Activated CD4-positive, alpha-beta memory T cell treated with anti-CD3 and anti-CD28 coated beads for 36 hours (primary cell): ENCODE measurements at places on chromosomes 7 and 10.

DNA sequence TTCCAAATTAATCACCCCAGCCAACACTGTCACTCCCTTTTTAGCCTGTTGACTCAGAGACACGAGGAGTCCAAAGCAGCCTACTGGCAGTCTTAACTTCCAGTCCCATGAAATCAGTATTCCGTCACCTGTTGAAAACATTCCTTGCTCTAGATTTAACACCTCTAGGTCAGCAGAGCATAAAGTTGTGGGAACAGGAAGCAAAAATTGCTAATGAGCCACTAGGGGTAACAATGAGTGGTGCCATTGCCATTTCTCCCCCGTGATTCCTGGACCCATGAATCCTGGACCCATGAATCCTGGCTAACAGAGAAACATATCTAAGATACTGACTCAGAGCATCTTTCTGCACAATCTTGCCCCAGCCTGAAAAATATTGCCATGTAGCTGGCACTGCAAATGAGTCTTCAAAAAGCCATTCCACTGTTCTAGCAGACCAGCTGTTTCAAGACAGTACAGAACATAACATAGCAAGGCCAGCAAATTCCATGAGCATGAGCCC lies 252.7 kb upstream of the PTER start:
- DNase-seq: no peak

DNA sequence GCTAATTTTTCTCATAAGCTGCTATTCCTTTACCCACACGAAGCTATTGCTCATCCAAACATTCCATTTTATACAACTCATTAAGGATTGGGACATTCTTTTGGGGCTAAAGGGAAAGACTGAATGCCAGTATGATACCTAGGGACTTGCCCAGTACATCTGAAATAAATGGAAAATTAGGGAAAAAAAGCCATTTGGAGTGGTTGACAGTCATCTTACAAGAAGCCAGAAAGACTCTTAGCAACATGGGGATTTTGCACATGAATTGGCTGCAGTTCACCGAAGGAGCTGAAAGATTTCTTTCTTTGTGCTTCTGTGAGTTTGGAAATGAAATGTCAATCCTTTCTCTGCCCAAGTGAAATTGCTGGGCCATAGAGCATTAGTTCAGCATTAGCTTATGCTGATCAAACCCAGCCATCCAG lies 43.3 kb upstream of the MTURN start:
- DNase-seq: no peak

- DNase-seq: no peak
Observed at GRCh38 chr10:70459061-70459773, 17.7 kb upstream of the NODAL start.

DNA sequence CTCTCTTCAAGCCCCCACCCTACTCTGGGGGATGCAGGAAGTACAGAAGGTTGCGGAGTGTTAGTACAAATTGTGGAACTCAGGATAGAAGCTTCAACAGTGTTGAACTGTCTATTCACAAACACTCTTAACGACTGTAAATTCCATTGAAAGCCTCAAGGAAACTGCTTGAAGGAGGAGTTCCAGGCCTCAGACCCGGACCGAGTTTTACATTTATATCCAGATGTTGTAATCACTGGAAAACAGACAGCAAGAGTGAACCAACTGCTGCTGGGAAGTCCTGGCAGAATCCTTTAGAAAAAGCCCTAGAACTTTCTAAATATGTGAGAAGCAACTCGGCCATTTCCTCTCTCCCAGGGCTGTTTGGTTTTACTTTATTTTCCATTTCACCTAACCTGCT lies 84.1 kb upstream of the LRRC18 start:
- DNase-seq: no peak

GRCh38 chr10:24446739-24447138 lies 237.8 kb downstream of the KIAA1217 start:
- DNase-seq: no peak

DNA sequence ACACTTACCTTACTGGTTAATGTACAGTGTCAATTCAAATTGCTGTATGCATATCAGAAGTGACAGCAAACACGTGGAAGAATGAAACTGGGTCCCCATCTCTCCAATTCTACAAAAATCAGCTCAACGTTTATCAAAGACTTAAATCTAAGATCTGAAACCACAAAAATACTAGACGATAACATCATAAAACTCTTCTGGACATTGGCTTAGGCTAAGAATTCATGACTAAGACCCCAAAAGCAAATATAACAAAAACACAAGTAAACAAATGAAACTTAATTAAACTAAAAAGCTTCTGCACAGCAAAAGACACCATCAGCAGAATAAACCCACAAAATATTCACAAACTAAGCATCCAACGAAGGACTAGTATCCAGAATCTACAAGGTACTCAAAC lies 35.9 kb upstream of the PFKP start:
- no peak for DNase-seq

- no peak for DNase-seq
Observed at GRCh38 chr7:116673457-116673865, 1.5 kb downstream of the MET start.

- no peak for DNase-seq
Observed at GRCh38 chr7:416761-417624, 102.7 kb downstream of the PDGFA start.

DNA sequence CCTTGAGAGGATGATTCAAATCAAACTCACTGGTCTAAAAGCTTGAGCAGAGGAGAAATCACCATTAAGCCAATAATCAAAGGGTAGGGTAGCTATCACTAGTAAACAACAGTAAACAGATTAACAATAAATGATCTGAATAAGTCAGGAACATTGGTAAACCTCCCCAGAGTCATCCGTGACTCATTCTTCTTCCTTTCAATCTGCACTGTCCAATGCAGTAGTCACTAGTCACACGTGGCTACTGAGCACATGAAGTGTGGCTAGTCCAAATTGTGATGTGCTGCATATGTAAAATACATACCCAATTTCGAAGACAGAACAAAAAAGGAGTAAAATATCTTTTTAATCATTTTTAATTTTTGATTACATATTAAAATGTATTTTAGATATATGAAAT lies 64.0 kb downstream of the ERCC6 start:
- DNase-seq: no peak

GRCh38 chr10:80408242-80409101 lies at the start of gene PRXL2A:
Gene PRXL2A, plus strand, starts transcription at chr10:80408551. Its CDS starts 11,917 bp downstream, at chr10:80420468.
- DNase-seq: peak; percentile 86

GRCh38 chr10:73910401-73910763 lies 550 bp upstream of the PLAU start:
- no peak for DNase-seq

DNA sequence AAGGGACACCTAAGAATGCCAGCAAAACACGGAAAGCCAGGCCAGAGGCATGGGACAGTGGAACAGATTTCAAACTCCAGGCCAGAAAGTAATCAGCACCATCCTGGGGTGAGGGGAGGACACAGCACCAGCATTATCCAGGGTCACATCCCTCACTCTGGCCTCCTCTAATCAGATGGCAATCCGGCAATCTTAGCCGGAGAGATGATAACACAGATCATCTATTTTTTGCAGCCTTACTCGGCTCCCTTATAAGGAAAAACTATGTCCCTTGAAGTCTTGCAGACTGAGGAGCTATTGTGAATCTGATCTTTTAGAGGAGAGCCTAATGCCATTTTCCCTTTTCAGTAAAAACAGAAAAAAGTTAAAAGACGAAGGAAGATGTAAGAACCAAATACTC lies 16.5 kb downstream of the TRIL start:
- DNase-seq: no peak

DNA sequence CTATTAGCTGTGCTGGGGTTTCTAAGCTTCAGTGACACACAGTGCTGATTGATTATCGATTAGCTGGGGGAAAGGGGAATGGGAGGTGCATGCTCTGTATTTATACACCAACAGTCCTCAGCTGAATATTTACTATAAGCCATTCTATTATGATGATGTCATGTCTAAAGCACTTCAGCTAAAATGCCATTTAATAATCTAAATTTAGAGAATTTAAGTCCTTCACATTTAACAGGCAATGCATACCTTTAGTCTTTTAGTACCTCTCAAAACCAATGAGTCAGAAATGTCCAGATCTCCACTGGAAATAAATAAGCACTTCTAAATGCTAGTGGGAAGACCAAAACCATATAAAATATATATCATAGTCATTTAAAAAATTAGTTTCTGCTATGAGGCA lies 24.6 kb downstream of the RPP38 start:
- DNase-seq: no peak

DNA sequence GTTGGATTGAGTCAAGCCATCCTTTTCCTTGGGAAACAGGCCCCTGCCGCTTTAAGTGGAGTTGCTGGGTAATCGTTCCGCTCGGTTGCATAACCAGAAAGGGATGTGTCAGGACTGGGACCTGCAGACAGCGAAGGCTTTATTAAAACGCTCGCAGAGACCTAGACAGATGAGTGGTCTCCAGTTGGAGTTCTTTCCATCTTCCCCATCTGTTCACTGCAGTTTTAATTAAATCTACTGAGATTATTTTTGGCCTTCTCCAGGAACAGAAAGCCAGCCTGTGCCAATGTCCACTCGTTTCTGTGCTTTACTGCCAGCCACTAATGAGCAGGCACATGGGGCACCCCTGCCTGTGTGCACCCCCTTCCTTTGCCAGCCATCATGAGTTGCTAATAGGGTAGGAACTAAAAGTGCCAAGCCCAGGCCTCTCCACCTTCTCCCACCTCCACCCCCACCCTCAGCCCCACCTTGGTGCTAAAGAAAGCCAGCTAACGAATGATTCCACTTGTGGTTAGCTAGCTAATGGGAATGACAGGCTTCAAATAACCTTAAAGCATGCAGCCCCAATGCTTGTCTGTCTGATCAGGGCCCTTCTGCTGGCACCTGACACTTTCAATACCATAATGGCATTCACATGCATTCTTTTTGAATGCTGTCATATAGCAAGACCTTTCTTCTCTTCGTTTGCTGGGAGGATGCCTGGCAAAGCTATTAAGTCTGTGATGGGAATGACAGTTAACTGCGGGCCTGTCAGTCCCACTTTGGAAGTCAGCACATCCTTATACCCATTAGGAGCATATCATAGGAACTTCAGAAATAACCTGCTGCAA lies 556.8 kb upstream of the GALNT17 start:
- DNase-seq: no peak

DNA sequence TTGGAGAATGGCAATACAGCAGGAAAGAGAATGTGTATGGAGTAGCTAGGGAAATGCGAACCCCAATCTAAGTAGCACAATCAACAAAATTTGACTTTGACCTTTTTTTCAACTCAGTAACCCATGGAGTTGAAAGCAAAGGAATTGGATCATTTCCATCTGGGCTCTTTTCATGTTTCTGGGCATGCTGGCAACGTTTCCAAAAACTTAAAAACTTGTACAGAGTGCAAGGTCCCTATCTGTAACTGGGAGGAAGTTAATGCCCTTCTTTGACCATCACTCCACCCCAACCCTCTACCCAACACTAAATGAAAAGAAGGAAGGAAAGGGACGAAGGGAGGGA lies 1.3 kb upstream of the HIBADH start:
- DNase-seq: no peak

DNA sequence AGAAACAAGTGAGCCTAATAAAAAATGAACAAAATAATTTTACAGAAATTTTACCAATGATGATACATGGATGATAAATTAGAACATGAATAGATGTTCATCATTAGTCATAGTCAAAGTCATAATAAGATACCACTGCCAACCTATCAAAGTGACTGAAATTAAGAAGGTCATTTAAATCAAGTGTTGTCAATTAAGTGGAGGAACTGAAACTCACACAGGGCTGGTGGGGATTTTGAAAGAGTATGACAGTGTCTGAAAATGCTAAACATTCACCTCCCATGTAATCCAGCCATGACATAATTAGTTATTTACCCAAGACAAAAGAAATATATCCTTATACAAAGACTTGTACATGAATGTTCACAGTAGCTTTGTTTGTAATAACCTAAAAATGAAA lies 57.1 kb upstream of the DYNC1I1 start:
- no peak for DNase-seq

DNA sequence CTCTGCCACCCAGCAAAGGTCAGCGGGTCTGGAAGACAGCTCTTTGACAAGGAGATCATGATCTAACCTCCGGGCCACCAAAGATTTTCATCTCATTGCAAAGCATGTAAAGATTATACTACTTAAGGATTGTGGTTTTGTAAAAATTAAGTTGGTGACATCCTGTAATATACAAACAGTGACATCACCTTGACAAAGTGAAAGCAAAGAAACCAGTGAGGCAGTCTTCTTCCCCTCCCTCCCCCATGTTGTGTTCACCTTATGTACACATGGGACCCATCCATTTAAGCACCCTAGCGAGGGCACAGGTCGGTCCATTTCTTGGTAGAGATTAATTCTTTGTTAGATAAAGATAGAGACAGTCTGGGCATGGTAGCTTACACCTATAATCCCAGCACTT lies 3.9 kb downstream of the MDH2 start:
- DNase-seq: no peak

DNA sequence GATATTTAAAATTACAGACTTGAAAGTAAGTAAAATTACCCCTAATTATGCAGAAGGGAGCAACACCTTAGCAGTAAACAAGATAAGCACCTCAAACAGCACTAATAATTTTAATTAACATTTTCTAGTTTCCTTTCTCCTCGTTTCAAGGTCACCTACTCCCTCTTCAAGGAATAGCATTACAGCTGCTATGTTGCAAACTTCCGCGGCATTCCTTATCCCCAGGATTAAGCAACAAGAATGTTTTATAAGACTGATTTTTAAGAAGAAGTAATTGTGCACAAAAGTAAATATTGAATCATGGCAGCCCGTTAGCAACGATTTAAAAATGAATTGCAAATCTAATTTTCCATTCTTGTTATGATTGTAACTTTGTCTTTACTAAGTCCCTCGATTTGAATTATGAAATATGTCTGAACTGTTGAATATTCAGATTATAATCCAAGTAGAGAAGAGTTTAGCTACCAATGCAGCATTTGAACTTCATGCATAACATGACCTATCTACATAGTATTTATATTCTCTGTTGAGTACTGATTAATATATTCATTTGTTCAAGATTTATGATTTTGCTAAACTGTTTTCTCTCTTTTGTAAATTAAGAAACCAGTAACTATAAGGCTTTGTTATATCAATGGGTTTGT lies 593.5 kb upstream of the MGMT start:
- no peak for DNase-seq

DNA sequence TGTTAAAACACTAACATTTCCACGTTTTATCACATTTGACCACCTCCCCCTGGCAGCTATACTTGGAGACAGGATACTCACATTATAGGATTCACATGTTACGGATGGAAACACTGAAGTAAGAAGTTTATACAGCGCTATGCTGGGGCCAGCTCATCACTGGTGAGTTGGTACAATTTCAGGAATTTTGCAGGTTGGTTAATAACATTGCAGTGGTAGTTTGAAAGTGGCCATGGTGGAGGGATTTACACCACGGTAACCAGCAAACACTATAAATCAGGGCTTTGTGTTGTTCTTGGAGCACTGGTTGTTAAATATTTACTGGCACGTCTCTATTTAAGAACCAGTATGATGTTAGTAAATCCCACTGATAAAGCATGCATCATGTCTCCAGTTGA lies 174.0 kb downstream of the GFRA1 start:
- DNase-seq: no peak

GRCh38 chr7:151431281-151431767 lies 8.6 kb downstream of the CRYGN start:
- DNase-seq: no peak
